ENCODE measurements at places on chromosomes 6 and 20.

GRCh38 chr6:134173936-134174671, 121.7 kb upstream of the SLC2A12 start:
- peak; percentile 84 for DNase-seq

DNA sequence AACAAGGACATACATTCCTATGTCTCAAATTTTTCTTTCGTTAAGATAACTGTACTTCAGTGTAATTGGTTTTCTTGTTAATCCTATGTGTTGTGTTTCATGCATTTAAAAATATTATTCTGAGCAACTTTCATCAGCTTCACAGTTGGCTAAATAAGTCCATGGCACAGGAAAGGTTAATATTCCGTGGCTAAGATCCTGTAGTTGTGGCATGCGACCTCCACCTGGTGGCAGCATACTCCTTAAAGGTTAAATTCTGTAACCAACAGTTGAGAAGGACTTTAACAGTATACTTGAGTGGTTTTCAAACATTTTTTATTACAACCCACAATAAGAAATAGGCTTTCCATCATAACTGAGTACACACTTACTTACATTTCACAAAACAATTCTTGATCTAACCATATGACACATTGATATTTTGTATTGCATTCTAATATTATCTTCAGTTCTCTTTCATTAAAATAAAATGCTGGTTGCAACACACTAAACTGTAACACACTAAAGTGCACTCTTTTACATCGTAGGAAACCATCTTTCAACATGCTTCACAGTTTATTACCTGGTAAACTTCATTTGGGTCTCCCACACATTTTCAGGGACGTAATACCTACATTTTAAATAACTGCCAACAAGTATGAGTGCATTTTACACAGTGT, 118.3 kb downstream of the SLX4IP start:
- peak; percentile 50 for DNase-seq

- no peak for DNase-seq
Measured at GRCh38 chr6:159126590-159126989, 42.6 kb upstream of the FNDC1 start.

GRCh38 chr20:50220093-50220893, 29.7 kb downstream of the CEBPB start:
- DNase-seq = no peak

GRCh38 chr6:51429017-51429712, 610.5 kb downstream of the TFAP2B start:
- DNase-seq = no peak

GRCh38 chr6:169213814-169214520, 39.7 kb downstream of the THBS2 start:
- DNase-seq = peak; percentile 3

DNA sequence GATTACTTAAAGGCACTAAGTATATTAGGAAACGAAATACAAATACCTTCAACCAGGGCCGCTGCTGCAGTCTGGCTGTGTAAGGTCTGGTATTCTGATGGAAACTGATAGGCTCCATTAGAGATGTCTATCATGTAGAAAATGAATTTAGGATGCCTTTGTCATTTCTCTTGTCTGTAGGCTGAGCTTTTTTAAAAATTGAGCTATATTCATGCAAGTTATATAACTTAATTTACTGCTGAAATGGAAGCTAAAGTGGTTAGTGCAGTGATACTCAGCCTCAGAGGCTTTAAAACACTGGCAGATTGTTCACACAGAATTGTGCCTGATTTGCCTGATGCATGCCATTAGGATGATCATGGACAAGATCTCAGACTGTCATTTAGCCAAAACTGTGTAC, 286.2 kb upstream of the QKI start:
- DNase-seq = no peak

GRCh38 chr6:40948570-40948969, 90.5 kb downstream of the UNC5CL start:
- no peak for DNase-seq

DNA sequence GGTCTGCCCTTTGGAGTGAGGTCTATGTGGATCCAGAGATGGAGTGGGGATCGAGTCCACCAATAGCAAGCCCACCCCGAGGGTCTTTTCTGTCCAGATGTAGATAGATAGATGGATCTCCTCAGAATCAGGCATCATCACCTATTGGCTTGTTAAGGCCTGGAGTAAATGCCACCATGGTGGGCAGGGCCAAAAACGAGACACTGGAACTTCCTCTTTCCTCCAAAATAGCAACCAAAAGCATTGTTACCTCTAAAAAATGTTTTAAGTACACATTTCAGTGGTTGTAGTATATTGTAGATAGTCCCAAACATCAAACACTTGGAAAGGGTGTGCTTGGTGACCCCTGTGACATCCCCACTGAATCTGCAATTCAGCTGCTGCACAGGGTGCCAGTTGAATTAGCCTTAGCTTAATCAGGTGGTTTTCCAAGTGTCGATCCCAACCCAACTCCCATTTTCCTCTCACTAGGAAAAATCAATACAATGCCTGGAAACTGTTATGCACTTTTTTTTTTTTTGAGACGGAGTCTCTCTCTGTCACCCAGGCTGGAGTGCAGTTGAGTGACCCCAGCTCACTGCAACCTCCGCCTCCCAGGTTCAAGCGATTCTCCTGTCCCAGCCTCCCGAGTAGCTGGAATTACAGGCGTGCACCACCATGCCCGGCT, 35.0 kb upstream of the NELFCD start:
- no peak for DNase-seq

GRCh38 chr6:7636151-7636550, 46.2 kb downstream of the SNRNP48 start:
- no peak for DNase-seq

DNA sequence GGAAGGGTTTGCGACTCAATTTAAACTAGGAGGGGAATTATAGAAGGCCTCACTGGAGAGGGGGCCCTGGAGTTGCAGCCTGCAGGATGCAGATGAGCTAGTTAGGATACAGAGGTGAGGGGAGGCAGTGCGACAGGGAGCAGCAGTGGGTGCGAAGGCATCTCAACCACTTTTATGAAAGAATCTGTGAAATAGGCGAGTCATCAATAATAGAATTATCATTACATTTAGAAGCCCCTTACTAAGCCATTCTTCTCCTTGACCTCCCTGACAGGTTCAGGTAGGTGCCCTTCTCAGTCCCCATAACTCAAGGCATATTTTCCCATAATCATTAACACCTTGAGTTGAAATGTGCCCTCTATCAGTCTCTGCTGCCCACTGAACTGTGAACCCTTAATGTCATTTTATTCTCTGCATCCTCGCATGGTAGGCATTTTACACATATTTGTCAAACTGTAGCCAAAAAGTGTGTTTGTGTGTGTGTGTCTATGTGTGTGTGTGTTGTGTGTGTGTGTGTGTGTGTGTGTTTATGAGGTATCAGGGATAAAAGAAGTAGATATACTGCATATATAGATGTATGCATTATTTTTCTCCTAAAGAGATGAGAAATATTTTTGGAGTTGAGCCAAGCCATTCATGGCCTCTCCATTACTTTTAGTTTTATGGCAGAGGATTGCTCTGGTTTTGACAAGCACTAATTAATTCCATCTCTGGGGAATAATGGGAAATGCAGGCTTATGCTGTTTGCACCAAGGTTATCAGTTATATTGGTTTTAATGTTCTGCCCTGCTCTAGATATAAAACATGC, 898.8 kb downstream of the KIF16B start:
- no peak for DNase-seq

Data from activated T-cell treated with anti-CD3 and anti-CD28 coated beads, Interleukin-2, amount 50 U/mL, for 72 hours (primary cell).